ENCODE measurements at places on chromosomes 12 and 14. TPM values are rescaled to one million over a fixed set of nuclear protein-coding genes. Genes with fewer than 3 reads are reported as not detected.

Gene NTF3
- polyA plus RNA-seq: 2.4 TPM

Gene TMEM121
- 3.5 TPM for polyA plus RNA-seq

Gene SCNN1A
- 4.9 TPM for polyA plus RNA-seq

Gene PGAM5
- 11.4 TPM for polyA plus RNA-seq

Gene PDE3A
- 9.2 TPM for polyA plus RNA-seq

Gene TWF1
- polyA plus RNA-seq: 70.2 TPM

Gene CEBPE
- polyA plus RNA-seq: 0.18 TPM

Gene GLIPR1L2
- 3.6 TPM for polyA plus RNA-seq

Gene ZNF10
- 30.2 TPM for polyA plus RNA-seq

Gene FZD10
- polyA plus RNA-seq: 0.63 TPM

GRCh38 chr14:71532790-71533189 lies 399.4 kb upstream of the RGS6 start:
- DNase-seq: no peak

DNA sequence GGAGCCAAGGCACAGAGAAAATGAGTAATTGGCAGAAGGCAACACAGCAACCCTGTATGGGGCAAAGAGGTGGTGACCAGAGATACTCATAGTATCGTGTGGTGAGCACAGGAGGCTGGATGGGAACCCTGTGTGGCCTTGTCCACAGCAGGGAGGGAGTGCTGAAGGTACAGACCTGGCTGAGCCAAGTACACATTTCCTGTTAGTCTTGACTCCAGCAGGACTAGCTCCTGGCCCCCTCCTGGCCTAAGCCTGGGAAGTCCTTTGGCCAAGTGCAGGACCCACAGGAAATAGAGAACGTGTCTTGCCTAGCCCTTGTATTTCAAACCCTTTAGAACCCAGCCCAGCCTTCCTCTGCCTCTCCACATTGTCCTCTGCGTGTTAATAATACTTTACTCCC lies 289.8 kb upstream of the PWP1 start:
- DNase-seq: no peak

DNA sequence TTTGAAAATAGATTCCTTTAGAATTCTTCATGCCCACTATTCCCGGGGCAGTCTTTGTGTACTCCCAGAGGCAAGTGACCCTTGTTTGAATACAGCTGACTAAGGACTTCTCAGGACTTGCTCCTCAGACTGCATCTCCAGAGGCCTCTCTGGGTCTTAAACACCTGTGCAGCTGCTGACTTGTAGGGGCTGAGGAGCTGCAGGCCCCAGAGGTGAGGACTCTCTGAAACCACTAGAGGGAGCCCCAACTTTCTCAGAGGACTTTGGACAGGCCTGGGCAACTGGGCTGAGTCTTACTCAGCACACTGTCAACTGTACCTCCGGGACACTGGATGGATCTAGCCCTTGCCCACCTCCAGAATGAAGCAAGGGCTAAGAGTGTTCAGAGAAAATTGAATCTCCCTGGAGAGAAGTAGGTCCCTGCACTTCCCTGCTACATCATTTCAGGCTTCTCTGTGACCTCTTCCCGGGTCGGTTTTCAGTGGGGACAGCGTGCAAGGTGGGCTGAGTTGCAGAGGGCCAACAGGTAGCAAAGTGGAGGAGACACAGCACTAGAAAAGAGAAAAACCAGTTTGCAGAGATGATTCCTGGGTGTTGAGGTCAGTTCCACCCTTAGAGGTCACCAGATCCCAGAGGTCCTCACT lies 164.6 kb downstream of the TMEM117 start:
- no peak for DNase-seq

- no peak for DNase-seq
These were observed 193.3 kb upstream of the KRR1 start for GRCh38 chr12:75704664-75705063.

DNA sequence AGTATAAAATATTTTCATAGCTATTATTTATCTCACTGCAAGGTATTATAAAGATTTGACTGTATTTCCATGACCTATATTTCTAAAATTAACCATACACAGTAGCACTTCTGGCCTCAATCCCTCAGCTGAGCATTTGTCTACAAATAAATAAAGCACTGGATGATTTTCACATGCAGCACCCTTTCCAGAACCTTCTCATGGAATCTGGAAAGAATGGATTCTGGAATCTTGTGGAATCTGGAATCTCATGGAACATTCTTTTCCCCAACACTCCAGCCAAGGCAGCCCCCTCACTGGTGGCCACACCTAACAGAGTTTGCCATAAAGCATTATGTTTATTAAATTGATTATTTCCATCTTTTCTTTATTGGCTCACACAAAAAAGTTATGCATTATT lies 199.2 kb downstream of the MSRB3 start:
- DNase-seq: no peak

DNA sequence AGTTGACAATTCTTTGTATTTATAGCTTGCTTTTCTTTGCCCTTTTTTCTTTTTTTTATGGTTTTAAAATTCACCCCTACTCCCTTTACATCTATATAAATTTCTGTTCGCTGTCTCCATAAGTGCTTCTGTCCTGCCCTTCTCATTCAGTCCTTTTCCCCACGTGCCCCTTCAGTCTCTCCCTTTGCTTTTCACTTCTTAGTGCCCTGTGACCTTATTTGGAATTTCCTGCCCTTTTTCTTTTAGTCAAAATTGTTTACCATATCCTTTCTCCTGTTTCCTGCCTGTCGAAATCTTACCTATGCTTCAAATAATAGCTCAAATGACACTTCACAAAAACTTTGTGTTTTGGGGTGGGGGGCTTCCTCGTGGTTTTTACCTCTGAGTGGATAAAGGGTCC lies 6.0 kb downstream of the TMX1 start:
- no peak for DNase-seq

GRCh38 chr12:132160016-132160415 lies 15.8 kb downstream of the NOC4L start:
- no peak for DNase-seq

DNA sequence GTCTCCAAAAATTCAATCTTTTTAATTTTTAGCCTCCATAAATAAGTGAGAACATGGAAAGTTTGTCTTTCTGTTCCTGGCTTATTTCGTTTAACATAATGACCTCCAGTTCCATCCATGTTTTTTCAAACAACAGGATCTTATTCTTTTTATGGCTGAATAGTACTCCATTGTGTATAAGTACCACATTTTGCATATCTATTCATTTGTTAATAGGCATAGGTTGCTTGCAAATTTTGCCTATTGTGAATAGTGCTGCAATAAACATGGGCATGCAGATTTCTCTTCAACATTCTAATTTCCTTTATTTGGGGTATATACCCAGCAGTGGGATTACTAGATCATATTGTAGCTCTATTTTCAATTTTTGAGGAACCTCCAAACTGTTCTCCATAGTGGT lies 16.1 kb upstream of the PAH start:
- no peak for DNase-seq

DNA sequence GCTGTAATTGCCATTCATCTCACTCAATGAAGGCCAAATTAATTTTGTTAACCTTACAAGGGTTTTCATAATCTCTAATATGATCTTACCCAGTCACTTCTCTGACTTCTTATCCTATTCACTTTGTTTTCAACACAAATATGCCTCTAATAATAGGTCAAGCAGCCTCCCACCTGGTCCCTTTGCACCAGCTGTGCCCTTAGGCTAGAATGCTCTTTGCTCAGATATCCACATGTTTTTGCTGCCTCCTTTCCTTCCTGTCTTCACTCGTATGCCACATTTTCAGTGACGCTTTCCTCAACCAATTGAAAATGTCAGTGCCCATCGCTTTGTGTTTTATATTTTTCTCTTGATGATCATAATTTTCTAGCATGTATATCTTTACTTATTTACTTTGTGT lies 106.4 kb upstream of the SYT10 start:
- no peak for DNase-seq

DNA sequence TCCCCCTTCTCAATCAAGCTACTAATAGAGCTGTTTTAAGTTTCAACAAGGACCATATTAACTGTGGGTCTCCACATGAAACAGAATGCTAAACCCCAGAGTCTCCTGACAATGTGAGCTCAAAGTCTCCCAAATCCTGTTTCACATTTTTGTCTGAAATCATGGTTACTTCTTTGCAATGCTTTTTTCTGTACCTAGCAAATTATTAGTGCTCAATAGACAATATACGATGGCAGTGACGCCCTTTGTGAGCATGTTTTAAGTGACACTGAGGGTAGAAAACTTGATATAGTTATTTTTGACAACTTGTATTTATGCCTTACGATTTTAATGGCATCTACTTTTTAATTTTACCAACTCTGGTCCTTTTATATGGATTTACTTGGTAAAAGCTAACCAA lies 85.4 kb upstream of the SOX5 start:
- no peak for DNase-seq

DNA sequence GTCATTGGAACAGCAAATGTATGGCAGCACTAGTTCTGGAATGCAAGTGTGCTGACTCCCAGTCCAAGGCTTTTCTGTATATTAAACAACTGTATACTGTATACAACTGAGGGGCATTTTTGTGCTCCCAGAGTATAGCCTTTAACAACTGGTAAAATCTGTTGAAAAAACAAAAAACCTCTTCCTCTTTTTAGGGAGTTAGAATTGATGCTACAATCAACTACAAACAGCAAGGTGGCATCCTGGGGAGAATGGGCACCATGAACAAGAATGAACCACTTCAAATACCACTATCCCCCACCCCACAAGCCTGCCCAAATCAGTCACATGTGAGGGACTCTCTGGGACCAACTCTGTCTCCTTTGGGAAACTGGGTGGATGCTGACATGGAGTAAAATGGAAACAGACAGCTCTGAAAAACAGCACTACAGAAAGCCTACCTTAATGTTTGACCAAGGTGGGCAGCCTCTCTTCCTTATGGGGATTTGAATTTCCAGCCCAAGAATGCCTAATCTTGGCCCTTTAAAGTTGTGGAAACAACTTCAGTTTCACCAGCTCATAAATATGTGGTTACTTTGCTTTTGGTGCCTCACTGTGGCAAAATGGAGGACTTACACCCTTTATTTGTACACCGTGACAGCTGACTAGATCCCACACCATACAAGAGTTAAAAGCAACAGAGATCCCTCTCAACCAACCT lies 7.5 kb downstream of the VTI1B start:
- peak; percentile 27 for DNase-seq

- no peak for DNase-seq
These were observed 56.0 kb upstream of the DCD start for GRCh38 chr12:54704202-54704601.

- no peak for DNase-seq
These were observed 250.2 kb upstream of the OR4E1 start for GRCh38 chr14:21923820-21924219.

DNA sequence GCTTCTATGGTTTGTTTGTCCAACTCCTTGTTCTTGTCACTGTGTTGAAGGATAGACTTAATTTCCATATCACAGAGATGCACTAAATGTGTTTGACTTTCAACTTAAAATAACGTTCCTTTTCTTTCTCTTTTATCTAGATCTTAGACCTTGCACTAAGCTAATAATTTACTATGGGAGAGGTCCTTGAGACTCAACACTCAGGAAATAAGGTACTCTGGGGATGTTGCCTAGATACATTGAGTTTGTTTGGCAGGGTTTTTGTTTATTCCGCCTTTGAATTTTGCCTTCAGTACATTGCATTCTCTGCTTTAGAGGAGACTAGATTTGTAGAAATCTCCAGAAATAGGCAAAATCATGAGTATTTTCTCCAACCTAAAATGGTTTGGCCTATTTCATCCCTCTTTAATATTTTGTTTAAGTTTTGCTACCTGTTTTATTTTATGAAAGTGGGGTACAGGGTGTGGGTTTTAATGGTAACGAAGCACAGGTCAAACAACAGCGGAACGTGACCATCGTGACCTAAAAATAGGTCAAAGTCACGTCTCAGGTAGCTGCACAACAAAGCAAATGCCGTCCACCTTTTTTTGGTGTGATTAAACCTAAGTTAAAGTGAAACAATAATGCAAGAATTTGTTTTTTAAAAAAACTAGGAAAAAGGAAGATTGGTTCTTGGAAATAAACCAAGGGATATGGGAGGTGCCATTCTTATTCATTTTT lies 115.3 kb upstream of the CPSF6 start:
- DNase-seq: peak; percentile 56

DNA sequence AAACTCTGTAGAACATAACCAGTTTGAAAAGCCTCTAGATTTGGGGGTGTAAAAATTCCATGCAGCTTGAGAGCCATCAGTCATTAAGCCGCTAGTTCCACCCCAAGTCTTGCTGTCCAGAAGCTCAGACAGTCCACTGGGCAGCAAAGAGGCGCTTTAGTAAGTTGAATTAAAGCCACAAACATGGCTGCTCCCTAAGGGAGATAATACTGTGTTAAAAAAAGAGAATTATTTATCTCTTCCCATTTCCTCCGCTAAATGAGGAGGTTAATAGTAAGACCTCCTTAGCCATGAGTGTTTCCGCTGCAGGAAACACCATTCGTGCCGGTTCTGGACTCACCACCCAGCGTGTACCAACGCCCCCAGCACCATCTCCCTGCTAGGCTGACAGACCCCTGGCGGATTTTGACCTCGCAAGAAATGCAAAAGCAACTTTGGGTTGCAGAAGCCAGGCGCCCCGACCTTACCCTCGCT lies 536 bp downstream of the TM7SF3 start:
- no peak for DNase-seq

GRCh38 chr14:79304279-79304678 lies 907.0 kb downstream of the DIO2 start:
- DNase-seq: no peak

DNA sequence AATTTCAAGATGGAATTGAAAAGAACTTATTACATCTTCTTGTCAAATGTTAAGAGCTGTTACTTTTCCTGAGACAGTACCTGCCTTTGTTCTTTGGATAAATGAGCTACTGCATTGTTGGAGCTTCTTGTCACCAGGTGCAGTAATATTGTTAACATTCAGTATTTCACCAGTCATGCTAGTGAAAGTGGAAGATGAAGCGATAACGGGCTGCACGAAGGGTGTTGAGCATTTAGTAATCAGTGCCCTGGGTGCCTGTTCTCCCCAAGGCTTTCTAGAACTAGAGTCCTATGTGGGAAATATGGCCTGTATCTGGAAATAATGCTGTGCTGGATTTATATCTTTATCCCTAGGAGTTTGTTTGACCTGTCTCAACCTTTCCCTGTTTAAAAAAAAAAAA lies 83.2 kb downstream of the PPP2R5C start:
- DNase-seq: no peak

GRCh38 chr12:121190523-121191031 lies 19.4 kb upstream of the P2RX4 start:
- no peak for DNase-seq

GRCh38 chr12:103011974-103012763 lies 54.7 kb downstream of the ASCL1 start:
- no peak for DNase-seq

GRCh38 chr14:41360126-41360525 lies 246.6 kb upstream of the LRFN5 start:
- no peak for DNase-seq

- no peak for DNase-seq
These were observed 163.5 kb downstream of the KTN1 start for GRCh38 chr14:55743551-55743950.

GRCh38 chr14:57816568-57817284 lies 49.2 kb downstream of the SLC35F4 start:
- DNase-seq: no peak

DNA sequence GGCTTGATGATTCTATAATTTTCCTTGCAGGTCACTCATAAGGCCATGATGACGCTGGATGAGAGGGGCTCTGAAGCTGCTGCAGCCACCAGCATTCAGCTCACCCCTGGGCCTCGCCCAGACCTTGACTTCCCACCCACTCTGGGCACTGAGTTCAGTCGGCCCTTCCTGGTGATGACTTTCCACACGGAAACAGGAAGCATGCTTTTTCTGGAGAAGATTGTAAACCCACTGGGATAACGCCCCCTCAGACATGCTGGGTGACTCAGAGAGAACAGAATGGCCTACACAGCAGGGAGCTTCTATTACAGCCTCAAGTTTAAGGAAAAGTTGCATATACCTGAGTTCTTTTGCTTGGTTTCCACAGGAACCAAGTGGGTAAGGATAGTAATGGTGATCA lies 34.3 kb downstream of the SERPINA3 start:
- no peak for DNase-seq
